ENCODE measurements at places on chromosomes 7 and 10.

- DNase-seq: no peak
These were observed 7.8 kb upstream of the UBE2D1 start for GRCh38 chr10:58326967-58327381.

GRCh38 chr7:135197906-135198655 is 13.2 kb downstream of the WDR91 start:
- no peak for DNase-seq

DNA sequence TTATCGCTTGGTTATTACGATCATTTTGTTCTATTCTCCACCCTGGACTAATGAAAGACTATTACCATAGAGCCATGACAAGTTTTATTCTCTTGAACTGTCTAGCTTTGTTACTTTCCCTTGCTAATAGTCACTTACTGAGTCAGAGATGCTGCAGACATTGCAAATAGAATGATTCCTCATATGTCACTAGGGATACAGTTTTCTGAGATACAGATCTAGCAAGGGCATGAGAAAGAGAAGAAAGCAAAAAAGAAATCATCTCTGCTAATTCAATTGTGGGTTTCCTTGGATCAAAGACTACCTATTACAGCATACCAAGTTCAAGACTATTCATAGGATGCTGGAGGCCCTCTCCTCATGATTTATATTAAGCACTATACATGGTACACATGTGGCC is 204.3 kb downstream of the MBL2 start:
- no peak for DNase-seq

DNA sequence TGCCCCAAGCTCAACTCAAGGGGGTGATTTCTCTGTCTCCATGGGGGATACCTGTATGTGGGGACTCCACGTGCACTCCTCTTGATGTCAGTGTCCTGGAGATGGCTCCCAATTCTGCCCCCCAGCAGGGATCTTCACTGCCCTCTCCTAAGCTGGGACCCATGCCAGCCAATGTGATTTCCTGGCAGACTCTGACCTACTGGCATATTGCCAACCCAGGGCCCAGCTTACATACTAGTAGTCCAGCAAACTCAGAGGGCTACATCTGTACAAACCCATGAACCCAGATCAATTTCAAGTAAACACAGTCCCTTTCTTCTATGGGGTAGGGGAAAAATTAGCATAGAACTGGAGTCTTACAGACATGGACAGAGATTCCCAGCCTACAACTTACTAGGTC is 26.2 kb upstream of the BMPR1A start:
- DNase-seq: no peak

- no peak for DNase-seq
These were observed 20.3 kb upstream of the GJC3 start for GRCh38 chr7:99949645-99950228.

GRCh38 chr7:110718503-110719205 is 372.3 kb upstream of the LRRN3 start:
- DNase-seq: no peak

DNA sequence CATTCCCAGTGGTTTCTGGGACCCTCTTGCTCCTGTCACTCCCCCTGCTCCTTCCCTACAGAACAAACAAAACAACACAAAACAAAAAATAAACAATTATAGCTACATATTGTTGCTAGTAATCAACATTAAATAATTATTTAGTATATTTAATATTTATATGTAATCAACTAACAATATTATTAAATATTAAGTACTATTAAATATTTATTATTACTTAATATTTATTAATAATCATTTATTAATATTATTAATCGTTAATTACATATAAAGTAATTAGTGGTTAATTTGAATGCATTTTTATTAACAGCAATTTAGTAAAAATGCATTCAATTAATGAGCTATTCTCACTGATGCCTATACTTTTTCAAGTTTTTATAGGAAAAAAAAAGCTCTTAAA is 139.4 kb downstream of the ITGB8 start:
- DNase-seq: no peak
